Activated CD4-positive, alpha-beta T cell treated with anti-CD3 and anti-CD28 coated beads, Interleukin-2, amount 50 U/mL, for 16 hours (primary cell): ENCODE measurements at places on chromosomes 11 and 22.

GRCh38 chr11:96263238-96263763, 79.7 kb downstream of the MAML2 start:
- peak; percentile 39 for DNase-seq

DNA sequence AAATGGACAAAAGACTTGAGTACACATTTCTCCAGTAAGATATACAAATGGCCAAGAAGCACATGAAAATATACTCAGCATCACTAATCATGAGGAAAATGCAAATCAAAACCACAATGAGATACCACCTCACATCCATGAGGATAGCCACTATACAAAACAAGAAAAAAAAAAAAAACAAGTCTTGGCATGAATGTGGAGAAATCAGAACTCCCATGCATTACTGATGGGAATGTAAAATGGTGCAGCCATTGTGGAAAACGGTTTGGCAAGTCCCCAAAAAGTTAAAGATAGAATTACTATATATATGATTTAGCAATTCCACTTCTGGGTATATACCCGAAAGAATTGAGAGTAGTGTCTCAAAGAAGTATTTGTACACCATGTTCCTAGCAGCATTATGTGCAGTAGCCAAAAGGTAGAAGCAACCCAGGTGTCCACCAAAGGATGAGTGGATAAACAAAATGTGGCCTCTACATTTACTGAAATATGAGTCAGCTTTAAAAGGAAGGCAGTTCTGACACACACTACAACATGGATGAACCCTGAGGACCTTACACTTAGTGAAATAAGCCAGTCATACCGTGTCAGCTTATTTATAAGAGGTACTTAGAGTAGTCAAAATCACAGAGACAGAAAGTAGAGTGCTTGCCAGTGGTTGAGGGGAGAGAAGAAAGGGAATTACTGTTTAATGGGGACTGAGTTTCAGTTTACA, 146.3 kb downstream of the WNT7B start:
- DNase-seq = peak; percentile 11

DNA sequence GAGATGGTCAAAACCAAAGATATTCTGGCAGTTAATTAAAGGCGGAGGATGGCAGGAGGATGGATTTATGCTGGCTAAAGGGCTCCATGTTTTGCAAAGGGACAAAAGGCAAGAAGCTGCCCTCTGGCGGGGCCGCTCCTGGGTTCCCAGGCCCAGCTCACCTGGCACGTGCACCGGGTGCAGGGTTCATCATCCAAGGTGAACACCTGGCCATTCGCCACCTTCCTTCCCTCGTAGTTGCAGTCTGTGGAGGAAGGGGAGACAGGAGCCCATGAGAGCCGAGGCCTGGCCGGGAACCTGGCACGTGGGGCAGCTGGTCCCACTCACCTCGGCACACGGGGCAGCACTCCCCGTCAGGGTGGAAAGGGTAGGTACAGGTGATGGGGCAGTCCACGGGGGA, 23.8 kb downstream of the PGA5 start:
- DNase-seq = no peak

- DNase-seq = no peak
Measured at GRCh38 chr11:1494650-1495049, 8.1 kb upstream of the MOB2 start.

GRCh38 chr22:37784829-37785495, 22.8 kb upstream of the GCAT start:
- DNase-seq = no peak
